ENCODE measurements at places on chromosomes 1 and 21. TPM values are rescaled to one million over a fixed set of nuclear protein-coding genes. Genes with fewer than 3 reads are reported as not detected.

GRCh38 chr1:148362216-148362611, 120.9 kb downstream of the PPIAL4G start:
- no peak for DNase-seq

GRCh38 chr1:8355439-8356255, 37.7 kb downstream of the SLC45A1 start:
- DNase-seq, result no peak

DNA sequence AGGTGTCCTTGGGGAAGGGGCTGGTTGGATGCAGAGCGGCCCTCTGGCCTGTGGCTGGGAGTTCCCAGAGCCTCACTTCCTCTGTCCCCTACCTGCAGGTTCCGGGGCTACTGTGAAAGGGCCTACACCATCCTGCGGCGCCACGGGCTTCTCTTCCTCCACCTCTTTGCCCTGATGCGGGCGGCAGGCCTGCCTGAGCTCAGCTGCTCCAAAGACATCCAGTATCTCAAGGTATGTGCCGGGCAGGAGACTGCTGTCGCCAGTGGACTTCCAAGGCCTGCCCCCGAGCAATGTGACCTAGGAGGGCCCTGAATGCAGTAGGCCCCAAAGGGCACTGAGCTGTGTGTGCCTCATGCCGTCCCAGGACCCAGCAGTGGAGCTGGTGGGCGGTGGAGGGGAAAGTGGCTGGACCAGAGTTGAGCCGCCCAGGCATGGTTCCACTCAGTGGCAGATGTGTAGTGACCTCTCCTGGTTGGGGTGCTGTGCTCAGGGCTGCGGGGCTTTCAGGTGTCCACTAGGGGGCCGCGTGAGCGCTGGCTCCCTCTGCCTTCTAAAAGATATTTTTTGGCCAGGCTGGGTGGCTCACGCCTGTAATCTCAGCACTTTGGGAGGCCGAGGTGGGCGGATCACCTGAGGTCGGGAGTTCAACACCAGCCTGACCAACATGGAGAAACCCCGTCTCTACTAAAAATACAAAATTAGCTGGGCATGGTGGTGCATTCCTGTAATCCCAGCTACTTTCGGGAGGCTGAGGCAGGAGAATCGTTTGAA, 73.4 kb downstream of the PIK3CD start:
- peak; percentile 76 for DNase-seq

DNA sequence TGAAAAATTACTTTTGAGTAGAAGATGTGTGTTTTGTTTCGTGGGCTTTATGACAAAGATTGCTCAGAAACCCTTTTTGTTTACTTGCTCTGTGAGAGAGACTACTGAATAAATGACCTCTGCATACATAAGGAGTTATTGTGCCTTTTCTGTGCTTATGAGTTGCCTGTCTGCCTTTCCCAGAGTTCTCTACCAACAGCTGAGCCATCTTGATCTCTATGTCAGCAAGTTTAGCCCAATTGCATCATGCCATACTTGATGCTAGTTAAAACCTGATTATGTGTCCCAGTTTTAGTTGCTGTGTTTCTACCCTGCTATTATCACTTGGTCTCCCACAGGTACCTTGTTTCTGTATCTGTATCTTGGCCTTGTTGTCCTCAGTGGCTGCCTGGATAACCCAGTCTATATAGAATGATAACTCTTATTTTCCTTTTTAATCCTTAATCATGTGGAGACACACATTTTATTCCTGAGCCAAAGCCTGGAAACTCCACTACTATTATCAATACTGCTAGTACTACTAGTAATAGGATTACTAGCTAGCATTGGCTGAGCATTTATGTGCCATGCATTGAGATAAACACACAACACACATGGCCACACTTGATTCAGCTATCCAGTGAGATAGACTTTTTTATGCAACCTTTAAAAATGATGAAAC, 28.7 kb upstream of the GNG12 start:
- DNase-seq, result no peak

- DNase-seq, result no peak
Observed at GRCh38 chr1:183996040-183996384, 41.5 kb downstream of the COLGALT2 start.

DNA sequence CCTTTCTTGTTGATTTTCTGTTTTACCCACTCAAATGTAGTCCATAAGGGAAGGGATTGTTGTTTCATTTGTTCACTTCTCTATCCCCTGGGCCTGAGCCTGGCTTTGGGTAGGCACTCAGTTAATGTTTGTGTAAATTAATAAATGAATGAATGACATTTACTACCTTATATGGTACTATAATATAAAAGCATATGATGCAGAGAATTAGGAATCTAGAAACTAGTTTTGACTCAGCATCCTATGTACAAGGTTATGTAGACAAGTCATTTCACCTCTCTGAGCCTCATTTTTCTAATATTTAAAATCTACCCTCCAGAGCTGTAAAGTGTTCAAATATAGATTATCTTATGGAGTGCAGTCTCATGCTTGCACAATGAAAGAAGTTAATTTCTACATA, 68.9 kb upstream of the S1PR1 start:
- DNase-seq, result no peak

GRCh38 chr1:163656095-163656759, 334.5 kb downstream of the NUF2 start:
- no peak for DNase-seq

ALPL gene
- total RNA-seq, result not detected

All from CD4-positive, CD25-positive, alpha-beta regulatory T cell (primary cell).